Hypothalamus (tissue), 51 donors: ENCODE measurements at places on chromosomes 3 and 15.

GRCh38 chr3:182895513-182896112 is 84.7 kb downstream of the DCUN1D1 start:
- no peak for DNase-seq

GRCh38 chr3:107627962-107628542 is 105.3 kb downstream of the BBX start:
- no peak for DNase-seq

GRCh38 chr3:29695643-29696198 is 414.9 kb downstream of the RBMS3 start:
- DNase-seq, result no peak

DNA sequence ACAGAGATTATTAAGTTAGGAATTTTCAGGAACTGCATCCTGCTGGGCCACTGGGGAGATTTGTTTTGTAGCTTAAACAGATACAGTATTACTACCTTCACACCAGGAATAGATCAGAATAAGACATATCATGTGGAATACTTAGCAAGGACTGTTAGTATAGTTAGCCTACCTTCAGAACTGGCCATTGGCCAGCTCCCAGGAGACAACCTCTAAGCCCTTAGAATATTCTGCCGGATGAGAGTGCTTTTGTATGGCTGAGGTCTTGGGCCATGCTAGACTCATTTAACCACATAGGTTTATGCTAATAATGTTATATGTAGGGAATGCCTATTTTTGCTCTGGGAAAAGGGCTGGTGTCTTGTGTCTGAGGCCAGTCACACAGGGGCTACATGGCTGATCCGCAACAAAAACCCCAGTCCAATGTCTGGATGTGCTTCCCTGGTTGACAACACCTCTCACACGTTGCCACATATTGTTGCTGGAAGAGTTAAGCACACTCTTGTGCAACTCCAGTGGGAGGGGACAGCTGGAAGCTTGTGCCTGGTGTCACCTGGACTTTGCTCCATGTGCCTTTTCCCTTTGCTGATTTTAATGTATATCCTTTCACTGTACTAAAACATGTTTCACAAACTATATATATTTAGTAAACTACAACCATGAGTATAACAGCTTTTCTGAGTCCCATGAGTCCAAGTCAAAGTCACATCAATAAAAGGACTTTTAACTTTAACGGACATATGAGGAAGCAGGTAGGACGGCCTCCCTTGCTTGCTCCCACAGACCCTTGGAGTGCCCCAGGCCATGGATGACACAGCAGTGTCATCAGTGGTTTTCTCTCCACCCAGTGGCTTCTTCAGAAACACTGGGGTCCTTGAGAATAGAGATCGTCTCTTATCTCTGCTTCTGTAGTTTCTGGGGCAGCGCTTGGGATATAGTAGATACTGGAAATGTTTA is 118.0 kb upstream of the C3orf80 start:
- DNase-seq, result no peak

- DNase-seq, result no peak
Measured at GRCh38 chr15:25643120-25643519, 204.3 kb upstream of the UBE3A start.

GRCh38 chr15:53266176-53266575 is 476.0 kb upstream of the ONECUT1 start:
- no peak for DNase-seq

DNA sequence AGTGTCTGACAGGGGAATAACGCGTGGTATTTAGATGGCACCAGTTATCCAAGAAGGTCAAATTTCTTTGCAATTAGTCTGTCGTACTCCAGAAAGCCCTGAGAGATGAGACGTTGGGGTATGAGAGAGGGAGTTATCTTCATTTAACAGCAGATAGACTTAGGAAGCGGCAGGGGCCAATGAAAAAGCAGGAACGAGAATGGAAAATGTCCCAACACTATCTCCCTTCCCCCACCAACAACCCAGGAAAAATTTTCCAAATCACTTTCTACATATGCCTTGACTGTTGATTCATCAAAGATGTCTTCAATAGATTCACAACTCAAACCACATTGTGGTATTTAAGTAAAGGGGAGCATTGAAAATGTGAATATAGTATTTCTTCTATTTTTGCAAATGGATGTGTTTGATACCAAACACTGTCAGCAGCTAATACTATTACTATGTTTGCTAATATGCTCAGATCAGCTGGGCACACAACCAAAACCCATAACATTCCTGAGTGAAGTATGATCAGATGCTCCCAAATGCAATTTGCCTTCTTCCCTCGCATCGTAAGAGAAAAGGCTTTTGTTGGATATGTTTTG is 13.3 kb upstream of the GREM1 start:
- DNase-seq, result no peak

DNA sequence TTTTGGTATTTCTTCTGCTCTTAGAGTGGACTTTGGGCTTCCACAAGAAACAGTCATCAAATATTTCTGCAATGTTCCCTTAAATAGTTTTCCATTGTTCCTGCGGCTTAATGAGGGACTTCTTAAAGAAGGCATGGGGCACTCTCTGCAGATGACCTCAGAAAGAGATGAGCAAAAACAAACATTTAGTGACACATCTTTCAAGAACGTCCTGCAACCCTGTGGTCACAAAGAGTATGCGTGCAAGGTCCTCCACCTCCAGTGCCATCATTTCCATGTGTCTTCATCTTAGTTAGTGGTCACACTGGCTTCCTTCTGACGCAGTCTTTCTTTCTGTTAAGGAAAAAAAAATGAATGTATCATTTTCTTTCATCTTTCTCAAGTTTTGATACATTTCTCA is 56.2 kb downstream of the GREM1 start:
- no peak for DNase-seq

DNA sequence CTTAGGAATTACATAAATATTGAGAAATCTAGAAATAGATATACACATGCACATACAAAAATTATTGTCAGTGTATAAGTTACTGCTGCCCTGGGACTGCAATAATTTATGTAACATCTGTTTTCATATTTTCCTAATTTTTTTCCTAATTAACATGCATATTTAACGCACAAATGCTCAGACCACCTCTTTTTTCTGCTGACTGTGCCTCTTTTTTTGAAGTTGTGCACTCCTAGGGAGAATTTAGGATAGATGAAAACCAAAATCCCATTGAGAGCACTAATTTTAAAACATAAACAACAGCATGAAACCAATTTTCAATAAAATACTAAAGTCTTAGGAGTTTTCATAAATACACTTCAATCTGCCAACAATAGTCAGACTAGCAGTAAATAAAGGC is 154.0 kb downstream of the TBC1D5 start:
- no peak for DNase-seq

DNA sequence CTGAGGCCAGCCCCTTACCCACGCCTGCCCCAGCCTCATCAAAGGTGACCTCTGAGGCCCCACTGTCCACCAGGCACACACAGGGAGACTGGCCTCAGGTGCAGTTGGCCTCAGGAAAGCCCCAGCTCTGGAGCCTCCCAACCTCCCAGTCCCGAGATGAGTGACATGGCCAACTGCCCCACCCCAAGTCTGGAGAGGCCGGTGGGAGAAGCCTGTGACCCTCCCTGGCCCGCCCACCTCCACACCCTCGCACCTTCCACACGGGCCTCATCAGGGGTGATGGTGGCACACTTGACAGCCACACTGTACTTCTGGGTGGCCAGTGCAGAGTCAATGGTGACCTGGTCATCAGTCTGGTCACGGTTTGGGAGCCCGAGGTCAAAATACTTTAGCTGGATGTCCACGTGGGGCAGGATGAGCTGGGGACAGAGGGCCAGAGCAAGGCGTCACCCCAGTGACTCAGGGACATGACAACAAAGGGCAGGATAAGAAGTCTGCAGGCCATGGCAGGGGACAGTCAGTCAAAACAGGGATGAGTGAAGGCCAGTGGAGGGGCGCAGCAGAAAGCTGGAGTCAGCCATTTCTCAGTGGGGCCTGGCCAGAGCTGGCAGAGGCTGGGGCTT is 11.9 kb downstream of the IDH2 start:
- DNase-seq, result no peak

DNA sequence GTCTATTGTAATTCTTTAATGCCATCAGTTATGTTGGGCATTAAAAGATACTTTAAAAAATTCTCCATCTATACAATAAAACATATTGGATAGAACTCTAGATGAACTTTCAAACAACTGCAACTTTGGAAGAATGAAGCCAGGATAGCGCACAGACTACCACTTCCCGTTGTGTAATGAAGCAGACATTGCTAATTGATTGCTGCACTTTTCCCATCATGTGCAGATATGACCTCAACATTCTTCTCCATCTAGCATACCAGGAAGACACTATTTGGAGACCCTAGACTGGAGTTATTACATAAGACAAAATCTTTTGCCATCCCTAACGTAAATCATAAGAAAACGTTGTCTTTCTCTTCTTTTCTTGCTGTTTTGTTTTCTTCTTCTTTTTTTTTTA is 75.0 kb downstream of the EDEM1 start:
- DNase-seq, result no peak

- no peak for DNase-seq
Measured at GRCh38 chr15:52117549-52117948, 5.0 kb upstream of the BCL2L10 start.

DNA sequence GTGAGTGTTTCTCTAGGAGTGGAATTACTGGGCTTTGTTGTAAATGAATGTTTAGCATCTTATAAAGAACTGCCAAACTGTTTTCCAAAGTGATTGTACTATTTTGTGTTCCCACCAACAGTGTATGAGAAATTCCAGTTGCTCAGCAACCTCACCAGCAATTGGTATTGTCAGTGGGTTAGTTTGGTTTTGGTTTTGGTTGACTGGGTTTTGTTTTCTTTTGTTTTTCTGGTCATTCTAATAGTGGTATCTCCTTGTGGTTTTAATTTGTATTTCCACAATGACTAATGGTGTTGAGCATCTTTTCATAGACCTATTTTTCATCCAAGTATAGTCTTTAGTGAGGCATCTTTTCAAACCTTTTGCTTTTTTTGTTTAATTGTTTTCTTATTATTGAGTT is 27.1 kb downstream of the FILIP1L start:
- no peak for DNase-seq

DNA sequence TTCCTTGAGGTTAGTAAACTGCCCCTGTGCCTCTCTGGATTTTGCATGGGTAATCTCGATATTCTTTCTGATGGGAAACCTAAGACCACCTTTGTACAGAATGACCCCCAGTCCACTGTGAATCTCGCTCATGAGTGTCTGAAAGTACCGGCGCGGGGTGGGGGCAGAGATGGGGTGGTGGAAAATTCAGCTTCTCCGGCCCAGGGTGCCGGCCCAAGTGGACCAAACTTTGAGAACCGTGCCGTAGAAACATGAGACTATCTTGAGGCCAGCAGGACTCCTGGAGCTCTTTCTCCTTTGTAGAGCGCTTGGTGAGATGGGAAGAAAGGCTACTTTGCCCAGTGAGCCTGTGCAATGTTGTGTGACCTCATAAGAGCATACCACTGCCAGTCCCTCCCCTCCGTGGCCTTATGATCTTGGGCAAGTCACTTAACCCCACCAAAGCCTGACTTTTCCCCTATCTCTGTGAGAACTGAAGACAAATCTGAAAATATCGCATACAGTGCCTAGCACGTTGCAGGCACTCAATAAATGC is 40.4 kb upstream of the VEPH1 start:
- no peak for DNase-seq

- no peak for DNase-seq
Measured at GRCh38 chr15:42919308-42919707, 1.3 kb downstream of the TTBK2 start.

DNA sequence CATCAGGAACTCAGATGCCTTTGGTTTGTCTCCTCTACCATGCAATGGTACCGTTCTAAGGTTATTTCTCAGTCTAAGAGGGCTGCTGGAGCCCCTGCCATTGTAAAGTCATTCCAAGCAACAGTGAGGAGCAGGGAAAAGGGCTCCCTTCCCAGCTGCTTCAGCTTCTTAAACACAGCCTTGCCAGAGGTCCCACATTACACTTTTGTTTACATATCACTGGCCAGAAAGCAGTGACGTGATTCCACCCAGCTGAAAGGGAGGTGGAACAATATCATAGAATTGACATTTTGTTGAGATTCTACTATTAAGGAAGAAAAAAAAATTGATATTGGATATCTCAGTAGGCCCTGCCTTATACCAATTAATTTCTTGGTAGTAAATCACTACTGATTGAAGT is 194.6 kb downstream of the SUCLG2 start:
- no peak for DNase-seq

DNA sequence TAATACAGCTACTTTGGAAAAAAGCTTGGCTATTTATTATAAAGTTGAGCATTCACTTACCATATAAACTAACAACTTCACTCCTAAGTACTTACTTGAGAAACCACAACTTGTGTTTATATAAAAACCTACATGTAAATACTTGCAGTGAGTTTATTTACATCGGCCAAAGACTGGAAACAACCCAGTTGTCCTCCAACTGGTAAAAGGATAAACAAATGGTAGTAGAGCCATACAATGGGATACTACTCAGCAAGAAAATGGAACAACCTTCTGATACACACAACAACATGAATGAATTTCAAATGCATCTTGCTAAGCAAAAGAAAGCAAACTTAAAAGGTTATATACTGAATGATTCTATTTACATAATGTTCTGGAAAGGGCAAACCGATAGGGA is 63.7 kb downstream of the SLC7A14 start:
- DNase-seq, result no peak

- DNase-seq, result no peak
Measured at GRCh38 chr15:45474799-45475198, 47.8 kb downstream of the SLC30A4 start.

- no peak for DNase-seq
Measured at GRCh38 chr3:123941121-123941520, 19.9 kb downstream of the CCDC14 start.

DNA sequence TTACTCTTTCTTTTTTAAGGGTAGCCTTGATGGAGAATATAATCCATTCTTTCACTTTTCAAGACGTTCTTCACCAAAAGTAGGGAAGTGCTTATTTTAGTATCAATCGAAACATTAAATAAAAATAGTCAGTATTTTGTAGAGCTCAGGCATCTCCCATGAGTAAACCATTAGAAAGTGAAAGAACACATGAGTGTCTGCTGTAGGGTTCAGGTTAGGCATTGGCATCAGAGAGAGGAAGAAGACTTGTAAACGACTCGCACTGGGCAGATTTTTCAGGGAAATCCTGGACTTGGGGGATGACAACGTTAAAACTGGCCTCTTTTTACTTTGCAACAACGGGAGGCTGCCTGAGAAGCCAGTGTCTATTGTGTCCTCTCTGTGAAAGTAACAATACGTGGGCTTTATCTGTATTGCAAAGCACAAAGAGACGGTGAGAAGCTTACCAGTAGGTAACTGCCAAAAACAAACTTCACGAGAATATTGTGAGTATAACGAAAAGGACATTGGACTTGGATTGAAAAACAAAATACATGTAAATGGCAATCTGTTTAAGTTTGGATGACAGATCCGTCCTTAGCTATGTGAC is 451.7 kb downstream of the PYDC2 start:
- no peak for DNase-seq

- no peak for DNase-seq
Measured at GRCh38 chr3:147385059-147386012, 21.0 kb downstream of the ZIC4 start.

DNA sequence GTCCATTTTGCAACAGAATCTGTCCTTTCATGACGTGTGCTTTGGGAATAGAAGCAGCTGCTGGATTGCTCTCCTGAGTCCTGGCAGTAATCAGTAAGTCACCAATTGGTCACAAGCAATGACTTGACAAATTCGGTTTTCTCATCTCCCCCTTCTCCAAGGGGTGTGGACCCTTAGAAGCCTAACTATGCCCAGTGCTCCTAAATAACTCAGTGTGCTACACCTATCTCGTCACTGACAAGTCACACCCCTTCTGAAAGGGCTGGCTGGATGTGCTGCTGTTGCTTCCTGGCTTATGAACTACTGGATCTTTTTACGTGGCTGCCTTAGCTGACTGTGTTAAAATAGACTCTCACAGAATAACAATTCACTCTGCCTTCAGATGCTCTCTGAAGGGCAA is 1351.5 kb downstream of the ZPLD1 start:
- no peak for DNase-seq
